Glomerular endothelial cell (primary cell): ENCODE measurements at places on chromosomes 1 and 21. TPM values are rescaled to one million over a fixed set of nuclear protein-coding genes. Genes with fewer than 3 reads are reported as not detected.

The LMX1A gene
- total RNA-seq = not detected in 2 replicates

The E2F2 gene
- 0.10 and 0.82 TPM in 2 replicates for total RNA-seq

The TMPRSS2 gene
- total RNA-seq = 0.10 TPM in 1 of 2 replicates, not detected in the other

The CD5L gene
- total RNA-seq = not detected in 2 replicates

The ATAD3A gene
- total RNA-seq = 48.3 and 54.5 TPM in 2 replicates

The FAM72C gene
- total RNA-seq = 0.05 and 1.4 TPM in 2 replicates

The EIF3I gene
- 234 and 362 TPM in 2 replicates for total RNA-seq

The SPRR1B gene
- total RNA-seq = not detected in 2 replicates

The XCL1 gene
- not detected in 2 replicates for total RNA-seq

The CIART gene
- total RNA-seq = 2.2 and 11.4 TPM in 2 replicates

The GPA33 gene
- not detected in 2 replicates for total RNA-seq

- peak; percentile 5 for DNase-seq
Measured at GRCh38 chr1:175072099-175072951, 4.7 kb downstream of the TNN start.

- no peak for DNase-seq
Measured at GRCh38 chr1:55302972-55303371, 87.8 kb upstream of the USP24 start.

DNA sequence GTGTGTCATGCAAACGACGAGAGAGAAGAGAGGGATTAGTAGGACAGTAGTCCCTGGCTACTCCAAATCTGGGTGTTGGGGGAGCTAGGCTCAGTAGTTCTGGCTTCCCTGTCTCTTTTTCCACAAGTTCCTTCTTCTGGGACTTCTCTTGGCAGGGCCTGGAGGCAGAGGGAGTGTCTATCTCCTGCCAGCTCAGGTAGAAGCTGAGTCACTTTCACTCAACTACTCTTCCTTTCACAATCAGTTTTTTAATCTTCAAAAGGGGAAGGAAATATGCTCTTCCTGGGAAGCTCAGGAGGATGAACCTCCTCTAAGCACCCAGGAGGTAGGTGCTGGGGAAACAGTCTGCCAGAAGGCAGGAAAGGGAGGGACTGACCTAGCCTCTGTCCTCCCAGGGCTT is 35.2 kb upstream of the MAGOH start:
- DNase-seq = no peak

DNA sequence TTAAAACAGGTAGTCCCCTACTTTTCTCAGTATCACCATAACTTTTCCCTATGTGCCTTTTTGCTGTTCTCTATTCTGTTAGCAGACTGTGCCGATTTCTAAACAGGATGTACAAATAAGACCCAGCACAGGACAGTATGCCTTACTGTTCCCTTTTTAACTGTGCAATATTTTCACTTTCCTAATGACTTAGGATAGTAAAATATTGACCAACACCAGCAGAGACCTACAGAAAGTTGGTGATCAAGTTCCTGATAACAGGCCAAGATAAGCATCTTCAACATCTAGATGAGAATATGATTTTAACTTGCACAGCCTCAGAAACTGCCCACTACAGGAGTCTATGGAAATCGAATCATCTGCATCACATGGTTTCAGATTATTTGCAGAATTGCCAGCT is 42.0 kb downstream of the ADSS2 start:
- no peak for DNase-seq

- peak; percentile 10 for DNase-seq
Measured at GRCh38 chr21:28229814-28230213, 762.9 kb downstream of the LTN1 start.

- no peak for DNase-seq
Measured at GRCh38 chr1:87197156-87197555, 131.5 kb upstream of the LMO4 start.

DNA sequence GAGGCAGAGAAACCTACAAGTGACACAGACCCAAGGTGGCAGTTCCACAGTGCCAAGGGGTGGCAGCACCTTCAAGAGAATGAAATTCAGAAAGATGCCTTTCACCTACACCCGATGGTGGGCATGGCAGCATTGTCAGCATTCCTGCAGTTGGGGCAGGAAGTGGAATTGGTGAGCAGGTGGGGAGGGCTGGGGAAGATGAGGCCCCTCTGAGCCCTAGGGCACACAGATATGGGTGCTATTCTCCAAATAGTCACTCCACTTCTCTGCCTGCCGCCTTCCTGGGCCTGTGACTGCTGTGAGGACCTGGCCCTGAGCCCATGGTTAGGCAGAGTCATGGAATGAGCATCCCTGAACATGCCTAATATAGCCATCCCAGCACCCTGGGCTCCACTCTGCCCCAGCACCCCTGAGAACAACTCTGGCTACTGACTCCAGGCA is 8.3 kb downstream of the SHISA4 start:
- DNase-seq = no peak

DNA sequence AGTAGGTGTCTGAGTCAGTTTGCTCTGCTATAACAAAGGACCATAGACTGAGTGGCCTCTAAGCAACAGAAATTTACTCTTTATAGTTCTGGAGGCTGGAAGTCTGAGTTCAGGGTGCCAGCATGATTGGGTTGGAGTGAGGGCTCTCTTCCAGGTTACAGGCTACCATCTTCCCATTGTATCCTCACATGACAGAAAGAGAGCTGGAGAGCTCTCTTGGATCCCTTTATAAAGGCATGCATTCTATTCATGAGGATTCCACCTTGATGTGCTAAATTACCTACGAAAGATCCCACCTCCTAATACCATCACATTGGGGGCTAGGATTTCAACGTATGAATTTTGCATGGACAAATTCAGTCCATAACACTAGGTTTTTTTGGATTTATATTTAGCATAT is 79.6 kb downstream of the LTN1 start:
- DNase-seq = no peak

DNA sequence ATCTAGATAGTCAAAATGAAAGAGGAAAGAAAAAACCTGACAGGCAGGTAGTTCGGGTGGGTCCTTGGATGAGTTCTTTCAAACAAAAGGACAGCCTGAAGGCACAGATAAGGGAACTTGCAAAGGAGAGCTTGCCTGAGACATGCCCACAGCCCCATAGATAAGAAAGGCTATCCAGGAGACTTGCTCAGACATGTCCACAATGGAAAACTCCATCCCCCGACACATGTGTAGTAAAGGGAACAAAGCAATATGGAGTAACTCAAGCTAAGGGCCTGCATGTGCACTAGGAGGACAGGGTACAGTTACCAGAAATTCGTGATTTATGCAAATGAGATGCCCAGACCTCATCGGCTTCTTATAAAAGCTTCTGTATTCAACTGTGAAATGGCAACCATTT is 281.5 kb downstream of the NEGR1 start:
- no peak for DNase-seq

DNA sequence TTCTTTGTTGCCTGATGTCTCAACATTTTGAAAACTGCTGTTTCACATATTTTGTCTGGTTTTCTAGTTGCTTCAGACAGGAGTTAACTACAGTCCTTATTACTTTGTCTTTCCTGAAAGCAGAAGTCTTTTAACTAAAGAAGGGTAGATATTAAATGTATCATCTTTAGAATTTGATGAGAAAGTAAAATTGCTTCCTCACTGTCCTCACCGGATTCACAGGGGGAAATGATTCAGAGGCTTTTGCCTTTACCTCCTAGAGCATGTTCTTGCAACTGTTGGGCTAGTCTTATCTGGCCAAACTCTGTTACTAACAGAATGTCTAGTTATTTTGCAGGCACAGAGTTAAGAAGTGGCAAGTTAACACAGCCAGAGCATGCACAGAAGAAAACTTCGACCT is 107.2 kb upstream of the VAV3 start:
- DNase-seq = no peak

- DNase-seq = no peak
Measured at GRCh38 chr1:163834778-163835177, 513.0 kb downstream of the NUF2 start.

DNA sequence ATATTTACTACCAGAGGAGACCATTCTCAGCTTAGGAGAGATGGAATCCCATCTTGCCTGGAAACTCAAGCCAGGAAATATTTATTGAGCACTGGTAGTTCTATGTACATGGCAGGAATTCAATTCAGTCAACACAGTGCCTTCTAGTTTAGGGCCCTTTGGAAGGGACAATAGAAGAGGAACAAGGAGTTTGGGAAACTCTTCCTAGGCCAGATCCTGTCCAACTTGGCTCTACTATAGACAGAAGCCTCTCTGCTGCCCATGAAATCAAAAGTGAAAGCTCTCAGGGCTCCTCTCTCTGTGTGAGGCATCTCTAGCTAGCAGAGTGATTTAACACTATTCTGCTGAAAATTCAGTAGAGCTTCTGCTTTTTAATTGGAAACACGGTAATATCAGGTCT is 244.6 kb upstream of the MAP1LC3C start:
- DNase-seq = no peak

DNA sequence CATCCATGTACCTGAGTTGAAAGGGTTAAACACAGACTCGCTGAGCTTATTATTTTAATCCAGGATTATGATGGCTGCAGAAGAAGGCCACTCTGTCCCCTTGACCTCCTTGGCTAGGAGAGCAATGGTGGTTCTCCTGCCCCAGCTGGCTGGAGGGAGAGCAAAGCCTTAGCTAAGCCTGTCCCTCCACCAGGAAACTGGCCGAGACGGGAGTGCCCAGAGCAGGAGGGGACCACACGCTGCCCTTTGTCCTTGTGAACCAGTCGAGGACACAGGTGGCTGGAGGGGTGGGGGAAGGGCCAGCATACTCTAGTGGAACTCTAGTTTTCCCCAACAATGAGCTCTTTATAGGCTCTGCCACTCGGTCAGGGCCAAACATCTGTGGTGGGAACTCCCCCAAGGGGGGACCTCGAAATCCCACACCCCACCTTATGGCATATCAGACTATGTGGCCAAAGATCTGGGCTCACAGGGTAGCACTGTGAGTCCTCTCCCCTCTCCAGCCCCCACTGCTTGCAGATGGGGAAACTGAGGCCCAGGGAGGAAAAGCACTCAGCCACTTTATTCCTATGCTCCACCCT is 12.9 kb downstream of the KIAA1614 start:
- DNase-seq = no peak

- DNase-seq = no peak
Measured at GRCh38 chr1:95095833-95096217, 21.3 kb upstream of the TLCD4 start.

DNA sequence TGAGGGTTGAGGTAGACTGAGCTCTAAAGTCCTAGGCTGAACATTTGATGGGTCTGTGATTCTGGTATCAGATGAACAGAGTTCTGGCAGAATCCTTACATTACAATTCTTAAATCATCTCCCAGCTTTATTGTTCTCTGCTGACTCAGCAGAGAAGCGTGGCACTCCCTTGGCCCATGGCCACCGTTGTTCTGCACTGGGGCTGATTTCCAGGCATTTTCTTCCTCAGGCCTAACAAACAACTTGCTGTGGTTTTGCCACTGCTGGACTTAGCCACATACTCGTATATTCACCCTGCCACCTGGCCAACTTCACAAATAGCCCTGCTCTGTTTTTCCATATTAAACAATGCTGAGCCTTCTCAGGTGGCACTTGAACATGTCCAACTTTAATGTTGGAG is 223.2 kb downstream of the TNR start:
- no peak for DNase-seq

GRCh38 chr1:166128195-166128594 is 38.6 kb downstream of the FAM78B start:
- DNase-seq = no peak

DNA sequence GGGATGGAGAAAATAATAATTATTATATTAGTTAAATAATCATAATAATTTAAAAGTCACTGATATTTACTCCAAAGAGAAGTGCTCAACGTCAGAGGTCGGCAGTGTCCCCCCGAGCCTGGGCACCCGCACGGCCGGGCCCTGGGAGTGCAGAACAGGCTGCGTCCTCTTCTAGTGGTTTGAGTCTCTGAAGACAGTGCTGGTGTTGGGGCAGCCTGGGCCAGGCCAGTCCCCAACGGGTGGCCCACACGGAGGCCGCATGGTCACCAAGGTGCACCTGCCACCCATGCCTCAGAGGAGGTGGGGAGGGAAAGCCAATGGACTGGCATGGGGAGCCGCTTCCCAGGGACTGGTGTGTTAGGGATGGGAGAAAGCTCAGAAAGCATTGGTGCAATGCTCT is 27.3 kb downstream of the WNT9A start:
- no peak for DNase-seq

DNA sequence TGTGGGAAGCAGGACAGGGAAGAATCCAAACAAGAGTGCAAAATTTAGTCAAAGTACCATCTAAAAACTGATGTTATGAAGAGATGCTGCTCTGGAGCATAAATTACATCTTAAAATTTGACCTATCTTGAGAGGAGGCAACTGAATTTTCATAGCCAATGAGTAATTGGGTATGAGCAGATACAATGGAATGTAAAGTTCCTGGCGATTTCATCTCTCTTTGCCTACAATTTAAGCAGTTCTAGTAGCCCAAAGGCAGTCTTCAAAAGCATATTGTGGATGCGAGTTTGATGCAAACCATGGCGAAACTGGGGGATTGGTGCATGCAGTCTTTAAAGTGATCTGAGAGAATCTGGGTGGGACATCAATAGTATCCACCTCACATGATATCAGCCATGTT is 1265.9 kb downstream of the BRINP3 start:
- DNase-seq = no peak

GRCh38 chr1:4797429-4797828 is 143.0 kb downstream of the AJAP1 start:
- no peak for DNase-seq

DNA sequence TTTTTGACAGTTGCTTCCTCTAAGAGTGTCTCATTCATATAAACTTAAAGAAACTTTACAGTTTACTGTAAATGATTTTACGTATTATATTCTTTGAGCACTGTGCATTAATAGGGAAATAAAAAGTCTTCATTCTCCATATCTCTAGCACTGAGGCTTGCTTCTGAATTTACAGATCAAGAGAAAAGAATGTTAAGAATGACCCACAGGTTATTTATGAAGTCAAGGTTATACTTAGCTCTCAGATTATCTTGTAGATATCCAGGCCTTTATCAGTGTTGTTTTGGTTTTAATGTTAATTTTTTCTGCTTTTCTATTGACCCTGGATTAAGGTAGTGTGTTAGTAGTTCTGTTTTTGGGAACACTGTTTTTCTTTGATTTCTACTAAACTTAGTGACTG is 91.4 kb downstream of the GPR161 start:
- DNase-seq = no peak

- no peak for DNase-seq
Measured at GRCh38 chr1:2213576-2214505, 14.3 kb upstream of the SKI start.

DNA sequence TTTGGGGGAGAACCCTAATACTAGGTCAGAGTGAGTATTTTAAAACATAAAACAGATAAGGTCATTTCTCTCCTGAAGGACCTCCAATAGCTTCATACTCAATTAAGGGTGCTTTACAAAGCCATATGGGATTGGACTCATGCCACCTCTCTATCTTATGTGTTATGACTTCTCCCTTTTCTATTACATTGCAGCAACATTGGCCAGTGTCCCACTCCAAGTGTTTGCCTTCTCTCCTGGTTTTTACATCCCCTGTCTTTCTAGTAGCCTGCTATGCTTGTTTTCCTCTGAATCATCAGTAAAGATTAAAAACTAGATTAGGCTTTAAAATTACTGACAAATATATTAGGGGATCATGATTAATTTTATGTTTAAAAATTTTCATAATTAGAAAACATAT is 66.6 kb downstream of the SCMH1 start:
- DNase-seq = no peak

GRCh38 chr1:166120281-166120680 is 46.5 kb downstream of the FAM78B start:
- no peak for DNase-seq

GRCh38 chr1:61175976-61176375 is 93.6 kb downstream of the NFIA start:
- DNase-seq = no peak
